Lung microvascular endothelial cell (primary cell): ENCODE measurements at places on chromosomes 5 and 9. TPM values are rescaled to one million over a fixed set of nuclear protein-coding genes. Genes with fewer than 3 reads are reported as not detected.

Gene GAPT
- not detected in 2 replicates for total RNA-seq

Gene CDH6
- total RNA-seq, result under 0.01 TPM in 1 of 2 replicates, not detected in the other

Gene NCBP1
- total RNA-seq, result 22.9 and 25.0 TPM in 2 replicates

Gene BARX1
- not detected in 2 replicates for total RNA-seq
